ENCODE measurements at places on chromosomes 11 and 22. TPM values are rescaled to one million over a fixed set of nuclear protein-coding genes. Genes with fewer than 3 reads are reported as not detected.

GRCh38 chr22:37243402-37244113, 511 bp downstream of the RAC2 start:
- no peak overlapping the region for H3K27ac ChIP-seq
- H3K4me3 ChIP-seq, result no peak overlapping the region
- no peaks in the 10 kb centered on the region for H3K36me3 ChIP-seq
- no peaks in the 10 kb centered on the region for H3K27me3 ChIP-seq
- DNase-seq, result no peak
- peaks cover 17% of the 10 kb centered on the region for H3K4me1 ChIP-seq

CHST1 gene
- total RNA-seq, result 3.8 TPM

MMP10 gene
- total RNA-seq, result not detected

FZD4 gene
- 7.1 TPM for total RNA-seq

DNA sequence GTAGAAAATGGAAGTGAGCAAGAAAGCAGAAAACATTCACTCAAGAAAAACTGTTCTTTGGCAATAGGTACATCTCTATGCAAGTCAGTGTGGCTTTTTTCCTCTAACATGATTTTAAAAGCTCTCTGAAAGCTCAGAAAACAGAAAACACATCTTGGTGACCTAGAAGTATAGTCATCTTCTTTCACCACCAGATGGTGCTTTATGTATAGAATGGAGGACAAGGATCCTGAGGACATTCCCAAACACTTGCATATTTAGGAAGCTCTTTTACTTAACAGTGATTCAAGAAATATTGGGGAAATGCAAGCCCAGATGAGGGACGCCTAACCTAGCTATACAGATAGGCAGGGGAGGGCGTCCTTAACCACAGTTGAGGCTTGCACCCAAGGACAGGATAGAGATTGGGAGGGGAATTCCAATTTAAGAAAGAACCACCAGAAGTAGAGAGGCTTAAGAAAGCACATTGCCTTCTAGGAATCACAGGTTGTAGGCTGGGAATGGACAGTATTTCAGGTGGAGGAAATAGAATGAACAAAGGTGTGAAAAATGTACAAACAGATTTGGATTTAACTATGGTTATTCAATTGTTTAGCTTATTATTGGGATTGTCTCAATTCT, 13.8 kb upstream of the CCDC81 start:
- no peak overlapping the region for H3K27ac ChIP-seq
- no peak overlapping the region for H3K4me3 ChIP-seq
- no peak for DNase-seq
- H3K36me3 ChIP-seq, result no peaks in the 10 kb centered on the region
- H3K27me3 ChIP-seq, result no peaks in the 10 kb centered on the region
